ENCODE measurements at places on chromosomes 4 and X.

DNA sequence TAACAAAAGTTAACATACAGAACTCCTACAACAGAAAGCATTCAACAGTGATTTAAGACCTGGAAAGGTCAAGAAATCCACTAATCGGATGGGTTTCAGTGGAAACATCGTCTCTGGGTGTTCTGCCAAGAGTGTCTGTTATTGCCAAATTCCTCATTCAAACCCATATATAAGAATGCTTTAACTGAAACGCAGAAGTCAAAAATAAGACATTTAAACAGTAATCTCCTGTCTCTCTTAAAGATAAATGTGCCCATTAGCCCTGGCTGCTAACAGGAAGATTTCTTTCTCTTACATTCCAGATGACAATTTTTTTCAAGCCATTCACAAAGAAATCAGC is 31.5 kb downstream of the DCTD start:
- DNase-seq = no peak

GRCh38 chr4:126081336-126081735 is 766.6 kb downstream of the FAT4 start:
- no peak for DNase-seq

DNA sequence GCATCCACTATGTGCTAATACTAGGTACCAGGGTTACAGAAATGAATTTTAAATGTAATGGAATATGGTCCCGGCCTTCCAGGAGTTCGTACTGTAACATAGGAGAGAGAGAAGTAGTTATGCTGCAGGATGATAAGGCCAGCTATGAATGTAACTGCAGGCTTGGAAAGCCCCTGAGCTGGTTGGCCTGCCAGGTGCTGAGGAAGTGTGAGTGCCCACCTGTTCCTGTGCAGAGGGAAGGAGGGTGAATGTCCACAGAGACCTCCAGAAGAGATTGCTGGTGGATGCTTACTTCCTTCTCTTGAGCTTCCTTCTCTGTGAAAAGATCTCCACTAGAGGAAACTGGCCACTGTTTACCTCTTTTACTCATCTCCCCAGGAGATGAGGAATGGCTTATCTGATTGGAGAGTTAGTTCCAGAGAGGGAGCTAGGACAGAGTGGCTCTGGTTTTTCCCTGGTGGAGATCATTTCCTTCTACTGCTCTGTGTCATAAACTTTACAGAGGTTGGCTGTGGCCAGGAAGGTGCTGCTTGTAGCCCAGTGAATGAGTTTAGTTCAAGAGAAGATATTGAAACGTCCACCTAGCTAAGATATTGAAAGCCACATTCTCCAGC is 114.0 kb upstream of the LNX1 start:
- DNase-seq = no peak

DNA sequence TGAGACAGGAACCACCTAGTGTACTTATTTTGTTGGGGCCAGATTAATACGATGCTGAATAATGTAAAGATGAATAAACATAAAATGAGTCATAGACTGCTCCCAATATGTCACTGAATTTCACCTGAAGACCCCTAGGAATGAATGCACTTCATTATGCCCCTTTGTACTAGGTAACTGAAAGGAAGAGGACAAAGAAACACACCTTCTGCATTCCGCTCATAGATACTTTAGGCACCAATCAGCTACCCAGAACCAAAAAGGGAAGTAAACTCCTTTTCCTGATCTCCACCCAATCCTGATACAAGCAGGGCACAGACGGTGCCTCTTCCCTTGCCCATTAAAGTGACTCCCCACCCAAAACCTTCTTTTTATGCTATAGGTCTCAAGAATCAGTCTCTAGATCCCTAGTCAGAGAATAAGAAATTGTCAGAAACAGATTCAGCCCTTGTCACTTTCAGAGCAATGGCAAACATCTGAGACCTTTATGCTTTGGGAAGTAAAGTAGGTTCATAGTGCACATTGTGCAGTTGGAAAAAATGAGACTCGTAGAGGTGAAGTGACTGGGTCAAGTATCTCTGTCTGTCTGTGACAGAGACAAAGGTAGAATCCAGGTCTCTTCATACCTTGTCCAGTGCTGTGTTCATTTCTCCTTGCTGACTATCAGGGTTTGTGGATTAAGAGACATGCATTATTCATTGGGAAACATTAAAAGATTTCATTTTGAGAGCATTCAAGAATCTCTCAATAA is 2.3 kb downstream of the GPR174 start:
- peak; percentile 3 for DNase-seq

GRCh38 chr4:165464813-165465381 is 86.1 kb downstream of the CPE start:
- peak; percentile 52 for DNase-seq

DNA sequence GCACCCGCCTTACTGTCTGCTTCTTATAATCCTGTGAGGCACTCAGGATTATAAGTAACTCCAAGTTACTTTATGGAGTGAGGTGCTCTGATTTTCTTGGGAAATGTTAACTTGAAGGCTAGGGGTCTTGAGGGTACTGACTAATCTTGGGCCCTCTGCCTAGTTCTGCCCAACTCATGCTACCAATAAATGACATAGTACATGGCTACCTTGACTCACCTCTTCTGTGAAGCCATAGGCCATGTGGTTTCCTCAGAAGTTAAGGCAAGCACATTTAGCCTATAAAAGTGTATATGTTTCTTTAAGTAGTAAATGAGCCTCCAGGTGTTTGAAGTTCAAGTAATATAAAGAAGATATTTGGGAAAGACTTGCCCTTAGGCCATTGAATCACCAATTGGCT is 99.8 kb upstream of the CASK start:
- DNase-seq = no peak

DNA sequence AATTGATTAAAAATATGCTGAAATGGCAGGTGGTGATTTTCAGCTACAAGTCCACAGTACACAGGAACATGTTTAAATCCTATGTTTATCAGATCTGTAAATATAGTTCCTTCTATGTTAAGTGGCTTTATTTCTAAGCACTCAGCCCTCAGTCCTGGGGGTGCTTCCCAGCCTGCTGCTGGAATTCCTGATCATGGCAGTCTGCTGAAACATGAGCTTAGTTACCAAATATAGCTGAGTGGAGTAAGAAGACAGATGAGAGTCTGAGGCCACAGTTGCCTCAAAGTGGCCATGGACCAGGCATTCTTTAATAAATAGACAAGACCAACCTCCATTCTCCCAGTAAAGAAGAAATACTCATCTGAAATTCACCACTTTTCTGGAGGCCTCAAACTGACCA is 17.1 kb upstream of the DDX60 start:
- DNase-seq = no peak
